Pancreas (tissue), 10 donors: ENCODE measurements at places on chromosomes 4 and X. TPM values are rescaled to one million over a fixed set of nuclear protein-coding genes. Genes with fewer than 3 reads are reported as not detected.

- H3K4me1 ChIP-seq = no peaks in the 10 kb centered on the region
- H3K27ac ChIP-seq = no peak overlapping the region
- H3K27me3 ChIP-seq = no peaks in the 10 kb centered on the region
- DNase-seq = no peak
Measured at GRCh38 chr4:112213091-112213490, 18.5 kb upstream of the AP1AR start.

The PRRG3 gene
- 0.03 TPM for total RNA-seq

DNA sequence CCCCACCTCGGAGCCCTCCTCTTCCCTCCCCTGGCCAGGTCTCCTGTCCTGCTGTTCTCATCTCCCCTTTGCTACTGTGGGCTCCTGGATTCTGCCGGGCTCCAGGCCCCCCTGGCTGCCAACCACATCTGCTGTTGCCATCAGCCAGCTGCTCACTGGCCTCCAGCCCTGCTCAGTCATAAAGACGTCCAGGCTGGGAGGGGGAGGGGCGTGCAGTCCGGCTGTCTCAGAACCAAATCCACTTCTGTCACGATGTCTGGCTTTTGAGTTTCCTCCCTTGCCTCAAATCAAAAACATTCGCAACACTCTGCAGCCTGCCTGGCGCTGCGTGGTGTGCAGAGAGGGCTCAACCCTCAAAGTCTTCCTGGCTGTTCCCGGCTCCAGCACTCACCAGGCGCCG is 7.1 kb downstream of the RASL11B start:
- no peaks in the 10 kb centered on the region for H3K36me3 ChIP-seq
- no peaks in the 10 kb centered on the region for H3K4me1 ChIP-seq
- H3K27ac ChIP-seq = no peak overlapping the region
- DNase-seq = no peak
- no peaks in the 10 kb centered on the region for H3K27me3 ChIP-seq

The DMP1 gene
- total RNA-seq = not detected

The USP51 gene
- total RNA-seq = 1.1 TPM

GRCh38 chr4:170035845-170036244 is 9.7 kb upstream of the MFAP3L start:
- DNase-seq = no peak
- no peaks in the 10 kb centered on the region for H3K36me3 ChIP-seq
- H3K4me3 ChIP-seq = no peak overlapping the region
- H3K27ac ChIP-seq = no peak overlapping the region
- no peaks in the 10 kb centered on the region for H3K4me1 ChIP-seq
- no peaks in the 10 kb centered on the region for H3K27me3 ChIP-seq

The RAI2 gene
- total RNA-seq = 5.3 TPM

DNA sequence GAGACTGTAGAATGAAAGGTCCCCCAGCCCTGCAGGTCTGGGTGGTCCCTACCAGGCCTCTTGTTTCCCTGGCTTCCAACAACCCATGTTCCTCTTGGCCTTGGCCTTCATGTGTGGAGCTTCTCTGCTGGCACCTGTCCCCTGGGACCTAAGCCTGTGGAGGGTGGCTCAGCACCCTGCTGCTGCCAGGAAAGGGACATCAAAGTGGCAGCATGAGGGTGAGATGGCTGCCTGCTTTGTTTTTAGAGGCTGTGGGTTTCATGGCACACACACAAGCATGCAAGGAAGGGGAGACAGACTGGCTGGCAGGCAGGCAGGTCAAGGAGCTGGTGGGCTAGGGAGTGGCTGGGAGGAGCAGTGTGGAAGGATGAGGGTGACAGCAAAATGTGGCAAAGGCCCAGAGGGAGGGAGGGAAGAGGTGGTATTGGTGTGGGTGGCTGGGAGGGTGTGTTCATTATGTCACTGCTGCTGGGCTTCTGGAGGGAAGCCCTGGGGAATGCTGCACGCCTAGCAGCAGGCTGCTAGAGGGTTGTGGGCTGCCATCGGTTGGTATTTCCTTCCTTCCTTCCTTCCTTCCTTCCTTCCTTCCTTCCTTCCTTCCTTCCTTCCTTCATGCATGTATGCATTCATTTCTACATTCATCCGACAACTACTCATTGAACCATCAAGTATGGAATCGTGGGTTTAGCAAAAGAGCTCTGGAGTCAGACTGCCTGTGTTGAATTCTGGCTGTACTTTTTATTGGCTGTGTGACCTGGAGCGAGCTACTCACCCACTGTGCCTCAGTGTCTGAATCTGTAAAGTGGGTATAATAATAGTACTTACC is 128.7 kb upstream of the PJA1 start:
- H3K4me3 ChIP-seq = no peak overlapping the region
- H3K27ac ChIP-seq = no peak overlapping the region
- H3K27me3 ChIP-seq = no peaks in the 10 kb centered on the region
- no peak for DNase-seq

DNA sequence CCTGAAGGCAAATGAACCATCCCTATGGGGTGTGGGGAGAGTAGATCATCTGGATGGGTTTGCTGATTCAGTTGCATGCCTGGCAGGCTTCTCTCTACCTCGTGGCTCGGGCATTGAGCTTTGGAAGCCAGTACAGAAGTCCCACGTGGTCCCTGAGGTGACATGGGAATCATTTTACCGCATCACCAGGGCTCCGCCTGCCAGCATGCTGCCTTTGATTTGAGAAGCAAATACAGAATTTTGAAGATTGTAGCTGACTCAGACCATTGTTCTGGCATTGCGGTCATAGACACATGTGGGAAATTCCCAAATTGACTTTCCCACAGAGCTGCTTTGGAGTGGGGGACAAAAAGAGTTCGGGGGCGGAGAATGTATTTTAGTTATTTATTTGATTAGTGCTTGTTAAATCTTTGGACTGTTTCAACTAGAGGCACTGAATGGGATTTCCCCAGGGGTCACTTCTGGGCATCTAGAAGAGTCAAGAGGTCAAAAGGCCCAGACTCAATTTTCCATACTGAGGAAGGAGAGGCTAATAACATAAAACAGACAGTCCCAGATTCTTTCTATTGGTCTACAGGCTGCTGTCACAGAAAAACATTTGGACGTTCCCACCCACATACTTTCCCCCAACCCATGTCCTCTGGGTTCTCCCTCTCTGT is 79.3 kb downstream of the NHSL2 start:
- H3K27ac ChIP-seq = no peak overlapping the region
- H3K36me3 ChIP-seq = no peaks in the 10 kb centered on the region

- H3K27ac ChIP-seq = no peak overlapping the region
- H3K36me3 ChIP-seq = no peaks in the 10 kb centered on the region
- H3K4me3 ChIP-seq = no peak overlapping the region
- no peaks in the 10 kb centered on the region for H3K27me3 ChIP-seq
Measured at GRCh38 chr4:137474711-137475301, 57.5 kb downstream of the PCDH18 start.

The L1CAM gene
- total RNA-seq = 1.3 TPM

DNA sequence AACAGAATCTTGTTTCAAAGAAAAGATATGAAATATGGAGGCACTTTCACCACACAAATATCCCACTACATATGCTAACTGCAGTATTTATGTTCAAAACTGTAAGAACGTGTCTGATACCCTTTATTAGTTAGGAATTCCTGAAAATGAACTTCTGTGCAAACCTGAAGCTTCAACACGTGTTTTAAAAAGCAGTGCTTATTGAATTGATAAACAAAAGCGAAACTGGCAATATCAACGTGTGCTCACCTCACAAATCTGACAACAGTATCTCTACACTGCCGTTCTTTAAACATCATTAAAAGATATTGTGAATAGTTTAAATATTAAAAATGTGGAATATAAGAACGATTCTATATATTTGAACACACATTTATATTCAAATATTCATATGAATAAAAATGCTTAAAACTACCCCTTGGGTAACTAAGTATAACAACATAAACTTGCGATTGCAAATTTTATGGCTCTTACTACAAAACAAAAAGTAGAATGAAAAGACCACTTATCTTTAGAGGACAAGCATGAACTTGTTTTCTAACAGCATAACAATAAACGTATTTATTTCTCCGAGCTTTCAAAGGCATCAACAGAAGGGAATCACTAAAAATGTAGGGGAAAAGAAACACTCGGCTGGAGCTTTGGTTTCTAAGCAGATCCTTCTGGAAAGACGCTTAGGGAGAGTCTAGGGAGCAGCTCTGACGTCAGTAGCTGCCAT is at the start of gene LRP2BP:
LRP2BP (minus strand) TSS at position 687 of the 718 bp plus-strand sequence. CDS start 17,738 bp downstream, outside the sequence.
- peak within 1 kb of the TSS; percentile 100 for H3K27ac ChIP-seq
- H3K4me3 ChIP-seq = peak within 1 kb of the TSS; percentile 71
- H3K27me3 ChIP-seq = no peaks in the 10 kb centered on the region
- no peak for DNase-seq

DNA sequence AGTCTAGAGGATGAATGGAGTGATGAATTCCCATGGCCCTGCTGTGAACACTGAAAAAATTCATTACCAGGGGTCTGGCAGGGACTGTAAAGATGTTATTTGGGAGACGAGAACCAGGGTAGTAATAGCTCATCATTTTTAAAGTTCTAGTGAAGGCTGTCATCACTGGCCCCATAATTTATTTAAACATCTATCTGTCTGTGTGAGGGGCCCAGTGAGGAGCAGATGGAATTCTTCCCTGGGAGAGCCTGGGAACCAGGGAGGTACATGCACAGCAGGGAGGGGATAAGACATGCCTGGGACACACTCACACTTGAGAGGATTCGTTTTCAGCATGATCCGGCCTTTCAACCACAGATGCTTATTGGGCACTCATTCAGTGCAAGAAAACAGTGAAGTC is 162.0 kb downstream of the PDGFRA start:
- no peak overlapping the region for H3K4me3 ChIP-seq
- H3K27me3 ChIP-seq = no peaks in the 10 kb centered on the region
- DNase-seq = no peak
- no peak overlapping the region for H3K27ac ChIP-seq
- no peaks in the 10 kb centered on the region for H3K4me1 ChIP-seq

DNA sequence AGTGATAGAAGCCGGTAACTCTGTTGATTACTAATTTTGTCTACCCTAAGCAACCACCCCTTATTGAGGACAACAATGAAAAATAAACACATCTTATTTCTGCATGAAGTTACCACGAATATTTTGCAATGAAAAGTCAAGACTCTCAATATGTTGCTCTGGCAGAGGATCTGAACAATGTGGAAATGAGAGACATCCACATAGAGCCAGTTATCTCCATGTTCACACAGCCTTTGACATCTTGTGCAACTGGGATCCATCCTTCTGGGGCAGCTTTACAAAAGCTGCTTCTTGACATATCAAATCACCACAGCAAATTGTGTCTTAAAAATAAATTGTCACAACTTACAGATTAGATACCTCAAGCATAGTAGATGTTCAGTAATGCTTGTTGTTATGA is 10.2 kb downstream of the EDNRA start:
- H3K4me1 ChIP-seq = no peaks in the 10 kb centered on the region
- no peaks in the 10 kb centered on the region for H3K27me3 ChIP-seq
- H3K4me3 ChIP-seq = no peak overlapping the region
- no peak for DNase-seq
- H3K27ac ChIP-seq = no peak overlapping the region

DNA sequence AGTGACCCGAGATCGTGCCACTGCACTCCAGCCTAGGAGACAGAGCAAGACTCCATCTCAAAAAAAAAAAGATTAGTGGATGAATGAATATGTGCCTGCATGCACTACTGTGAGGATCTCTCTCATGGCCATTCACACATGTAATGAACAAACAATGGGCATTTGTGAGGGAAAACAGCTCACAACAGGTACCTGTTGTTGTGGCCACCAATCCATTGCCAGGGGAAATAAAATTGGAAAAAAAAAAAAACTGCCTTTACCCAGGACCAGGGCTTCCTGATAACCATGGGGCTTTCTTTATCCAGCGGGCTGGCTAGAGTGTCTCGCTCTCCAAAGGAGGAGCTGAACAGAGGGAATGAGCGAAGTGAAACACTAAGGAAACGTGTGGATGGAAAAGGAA is 7.4 kb downstream of the SCD5 start:
- H3K27me3 ChIP-seq = no peaks in the 10 kb centered on the region
- no peak for DNase-seq
- peak overlapping the region; percentile 18 for H3K27ac ChIP-seq
- no peaks in the 10 kb centered on the region for H3K36me3 ChIP-seq

GRCh38 chr4:56978750-56979303 is at the start of gene POLR2B:
Gene POLR2B (plus strand): TSS chr4:56978896. CDS start chr4:56978986, 90 bp downstream.
- H3K4me3 ChIP-seq = peak within 1 kb of the TSS; percentile 97
- no peaks in the 10 kb centered on the region for H3K27me3 ChIP-seq
- H3K27ac ChIP-seq = peak within 1 kb of the TSS; percentile 76
- H3K36me3 ChIP-seq = no peaks in the 10 kb centered on the region
- peak; percentile 96 for DNase-seq
- peaks cover 26% of the 10 kb centered on the region for H3K4me1 ChIP-seq

- H3K4me3 ChIP-seq = no peak overlapping the region
- no peak overlapping the region for H3K27ac ChIP-seq
- no peaks in the 10 kb centered on the region for H3K4me1 ChIP-seq
- H3K36me3 ChIP-seq = no peaks in the 10 kb centered on the region
Measured at GRCh38 chr4:93646233-93646930, 182.2 kb upstream of the ATOH1 start.

The TECRL gene
- not detected for total RNA-seq

The MTTP gene
- not detected for total RNA-seq

GRCh38 chrX:8971116-8971515 is 62.8 kb downstream of the FAM9B start:
- no peaks in the 10 kb centered on the region for H3K27me3 ChIP-seq

DNA sequence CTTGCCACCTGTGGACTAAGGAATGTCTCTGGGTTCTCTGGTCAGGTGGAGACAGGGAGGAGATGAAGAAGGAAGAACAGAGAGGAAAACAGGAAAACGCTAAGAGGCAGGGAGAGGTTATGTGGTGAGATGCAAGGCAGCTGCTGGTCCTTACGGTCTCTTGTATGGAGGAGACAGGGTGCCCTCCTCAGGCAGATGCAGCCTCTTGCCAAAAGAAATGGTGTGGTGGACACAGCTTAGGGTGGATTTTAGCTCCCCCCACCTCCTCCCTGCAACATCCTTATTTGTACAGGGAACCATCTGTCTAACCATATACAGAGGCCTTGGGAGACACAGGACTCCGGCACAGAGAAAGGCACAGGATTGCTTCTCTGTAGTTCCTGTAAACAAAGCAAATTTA is 9.7 kb downstream of the OCIAD2 start:
- H3K4me3 ChIP-seq = no peak overlapping the region
- H3K27ac ChIP-seq = no peak overlapping the region
- H3K27me3 ChIP-seq = no peaks in the 10 kb centered on the region
- H3K4me1 ChIP-seq = no peaks in the 10 kb centered on the region
- no peak for DNase-seq

The ZFP42 gene
- total RNA-seq = not detected

- H3K27ac ChIP-seq = peak overlapping the region; percentile 5
- peaks cover 24% of the 10 kb centered on the region for H3K4me1 ChIP-seq
- H3K27me3 ChIP-seq = no peaks in the 10 kb centered on the region
- DNase-seq = no peak
- no peaks in the 10 kb centered on the region for H3K36me3 ChIP-seq
Measured at GRCh38 chr4:76216524-76216923, 2.9 kb upstream of the SCARB2 start.

GRCh38 chr4:82983444-82983843 is 27.2 kb downstream of the LIN54 start:
- no peak for DNase-seq
- no peak overlapping the region for H3K27ac ChIP-seq
- no peak overlapping the region for H3K4me3 ChIP-seq
